ENCODE measurements at places on chromosomes 7 and 10.
A peak's percentile ranks its signal among the peaks of the same experiment; 100 is the strongest.

- no peak for DNase-seq
These were observed 155.5 kb downstream of the KCNMA1 start for GRCh38 chr10:77482072-77482471.

DNA sequence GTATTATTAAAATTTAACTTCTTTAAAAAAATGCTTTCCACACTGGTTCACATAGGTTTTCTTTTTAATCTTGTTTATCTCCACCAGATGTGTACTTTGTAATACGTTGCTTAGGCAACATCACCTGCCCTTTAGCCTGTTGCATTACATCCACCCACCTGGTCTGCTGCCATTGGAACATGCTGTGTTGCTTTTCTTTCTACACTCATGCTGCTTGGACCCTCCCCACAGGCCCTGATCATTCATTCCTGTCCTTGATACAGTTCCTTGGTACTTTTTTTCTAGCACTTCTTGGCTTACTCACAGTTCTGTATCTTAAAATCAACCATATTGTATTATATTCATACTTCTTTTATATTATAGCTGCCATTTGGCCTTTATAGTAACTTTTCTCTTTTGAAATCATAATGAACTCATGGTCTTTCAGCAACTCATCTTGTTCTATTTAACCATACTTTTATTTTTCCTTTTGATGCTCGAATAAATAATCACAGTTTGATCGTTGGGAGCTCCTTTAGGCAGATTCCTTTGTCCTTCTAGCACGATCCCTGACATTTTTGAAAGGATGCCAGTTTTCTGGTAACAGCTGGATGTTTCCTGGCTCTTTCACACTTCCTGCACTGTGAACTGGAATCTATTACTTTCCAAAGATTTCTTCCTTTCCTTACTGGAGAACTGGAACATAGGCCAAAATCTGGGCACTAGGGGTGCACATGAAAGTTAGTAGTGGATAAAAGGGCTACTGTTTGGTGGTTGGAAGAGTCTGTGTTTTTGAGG is 125.1 kb downstream of the CDK14 start:
- DNase-seq = no peak

DNA sequence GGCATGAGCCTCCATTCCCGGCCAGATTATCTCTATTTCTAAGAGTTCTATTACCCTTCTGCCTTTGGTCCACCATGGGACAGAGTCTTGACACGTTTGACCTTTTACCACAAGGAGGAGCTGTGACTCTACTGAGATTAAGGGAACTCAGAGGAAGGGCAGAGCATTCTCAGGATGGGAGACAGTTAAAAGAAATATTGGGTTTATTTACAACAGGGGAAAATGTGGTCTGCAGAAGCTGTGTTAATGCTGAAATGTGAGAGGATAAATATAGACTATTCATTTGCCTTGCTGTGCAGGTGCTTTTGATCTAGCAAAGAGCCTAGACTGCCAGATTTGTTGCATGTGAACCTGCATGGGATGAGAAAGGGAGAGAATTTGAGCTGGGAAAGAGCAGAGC is 45.8 kb upstream of the PRSS58 start:
- peak; percentile 87 for DNase-seq

DNA sequence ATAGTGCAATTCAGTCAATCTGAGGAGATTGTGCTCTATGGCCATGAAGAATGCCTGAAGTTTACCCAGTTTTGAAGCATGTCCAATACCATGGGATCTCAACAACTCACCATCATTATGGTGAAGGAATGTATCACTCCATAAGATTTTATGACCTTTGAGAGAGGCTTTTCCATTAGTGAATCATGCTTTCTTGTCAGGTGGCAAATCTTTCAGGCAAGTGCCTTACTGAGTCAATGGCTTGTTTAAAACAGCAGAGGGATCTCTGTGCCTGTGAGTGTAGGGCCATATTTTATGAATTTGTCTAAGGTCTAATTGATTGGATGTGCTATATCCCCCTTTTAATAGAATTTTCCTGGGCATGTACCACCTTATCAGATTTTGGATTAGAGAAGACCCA is 131.5 kb downstream of the CCDC7 start:
- no peak for DNase-seq

- no peak for DNase-seq
These were observed 28.6 kb downstream of the PON3 start for GRCh38 chr7:95367606-95368005.

DNA sequence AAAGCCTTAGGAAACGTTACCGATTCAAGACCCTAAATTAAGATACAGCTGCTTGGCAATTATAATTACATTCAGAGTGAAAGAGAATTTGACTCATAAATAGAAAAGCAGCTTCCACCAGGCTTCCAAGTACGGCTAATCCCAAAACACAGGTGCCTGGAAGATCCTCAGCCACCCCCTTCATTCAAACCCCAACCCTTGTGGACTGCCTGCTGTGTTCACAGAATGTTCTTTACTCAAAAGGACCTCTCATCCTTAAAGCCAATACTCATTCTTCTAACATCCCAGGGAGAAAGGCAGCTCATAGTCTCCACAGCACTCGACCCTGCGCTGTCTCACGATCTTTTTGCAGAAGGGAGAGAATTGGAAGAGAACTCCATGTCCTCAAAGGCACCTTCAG is 32.9 kb downstream of the RNF32 start:
- no peak for DNase-seq

DNA sequence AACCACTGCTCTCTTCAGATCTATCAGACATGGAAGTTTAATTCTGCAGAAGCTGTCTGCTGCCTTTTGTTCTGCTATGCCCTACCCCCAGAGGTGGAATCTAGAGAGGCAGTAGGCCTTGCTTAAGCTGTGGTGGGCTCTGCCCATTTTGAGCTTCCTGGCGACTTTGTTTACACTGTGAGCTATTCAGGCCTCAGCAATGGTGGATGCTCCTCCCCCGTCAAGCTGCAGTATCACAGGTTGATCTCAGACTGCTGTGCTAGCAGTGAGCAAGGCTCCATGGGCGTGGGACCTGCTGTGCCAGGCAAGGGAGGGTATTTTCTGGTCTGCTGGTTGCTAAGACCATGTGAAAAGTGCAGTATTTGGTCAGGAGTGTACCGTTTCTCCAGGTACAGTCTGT is 45.1 kb upstream of the CDK14 start:
- DNase-seq = no peak

DNA sequence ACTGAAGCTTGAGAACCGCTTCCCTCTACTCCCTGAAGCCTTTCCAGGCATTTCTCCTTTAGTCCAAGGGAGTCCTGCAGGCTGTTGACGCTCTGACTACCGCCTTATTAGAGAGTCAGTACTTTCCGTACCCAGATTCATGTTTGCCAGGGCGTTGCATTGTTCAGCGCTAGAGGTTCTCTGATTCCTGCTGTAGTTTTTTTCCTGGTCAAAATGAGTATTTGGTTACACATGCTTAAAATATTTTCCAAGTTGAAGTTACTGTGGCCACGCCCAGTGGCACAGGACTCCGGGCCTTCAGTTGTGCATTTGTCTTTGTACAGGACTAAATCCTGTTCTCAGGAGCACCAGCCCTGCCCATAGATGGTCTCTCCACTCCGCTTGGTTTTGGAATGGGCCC is 7.9 kb downstream of the MTURN start:
- DNase-seq = no peak

DNA sequence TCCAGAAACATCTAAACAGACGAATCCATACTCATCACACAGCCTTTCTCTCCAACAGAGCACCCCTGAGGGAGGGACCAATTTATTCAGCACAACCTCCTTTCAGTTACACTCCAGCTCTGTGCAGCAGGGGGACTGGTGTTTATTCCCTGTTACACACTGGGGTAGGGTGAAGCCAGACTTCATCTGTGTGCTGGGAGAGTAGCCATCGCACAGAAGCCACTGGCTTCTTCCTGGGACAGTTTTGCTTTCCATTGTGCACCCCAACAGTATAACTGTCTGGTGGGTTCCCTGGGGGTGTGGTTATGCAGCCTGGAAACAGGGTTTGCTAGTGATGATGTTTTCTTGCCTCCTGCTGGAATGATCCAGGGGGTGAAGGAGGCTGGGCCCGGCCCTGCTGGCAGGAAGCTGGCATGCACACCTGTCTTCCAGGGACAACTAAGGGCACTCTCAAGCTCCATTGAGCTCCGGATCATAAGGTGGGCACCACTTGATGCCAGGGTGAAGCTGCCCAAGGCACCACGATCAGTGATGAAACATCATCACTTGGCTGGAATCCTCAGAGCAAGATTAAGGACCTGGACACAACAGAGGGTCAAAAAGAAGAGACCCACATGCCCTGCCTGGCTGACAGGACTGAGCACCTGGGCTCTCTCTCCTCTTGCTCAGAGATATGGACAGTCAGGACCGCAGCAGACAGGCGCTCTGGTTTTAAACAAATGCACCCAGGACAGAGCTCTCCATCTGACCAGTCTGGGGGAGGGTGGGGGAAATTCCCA is 293.2 kb downstream of the GRID1 start:
- no peak for DNase-seq

DNA sequence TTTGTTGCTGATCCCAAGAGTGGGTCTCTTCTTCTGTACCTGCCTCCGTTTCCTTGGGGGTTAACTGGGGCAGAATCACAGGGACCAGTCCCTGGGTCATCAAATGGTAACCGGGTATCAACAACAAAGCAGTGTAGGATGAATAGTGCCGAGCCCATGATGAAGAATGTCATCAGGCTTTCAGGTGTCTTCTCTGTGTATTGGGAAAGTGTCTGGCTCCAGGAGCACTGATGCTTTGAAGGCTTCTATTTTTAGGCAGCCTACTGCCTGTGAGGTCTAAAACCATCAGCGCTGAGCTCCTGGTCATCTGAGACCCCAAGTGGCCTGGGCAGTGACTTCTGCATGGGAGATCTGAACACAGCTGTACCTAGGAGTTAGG is 48.2 kb upstream of the SHH start:
- no peak for DNase-seq

DNA sequence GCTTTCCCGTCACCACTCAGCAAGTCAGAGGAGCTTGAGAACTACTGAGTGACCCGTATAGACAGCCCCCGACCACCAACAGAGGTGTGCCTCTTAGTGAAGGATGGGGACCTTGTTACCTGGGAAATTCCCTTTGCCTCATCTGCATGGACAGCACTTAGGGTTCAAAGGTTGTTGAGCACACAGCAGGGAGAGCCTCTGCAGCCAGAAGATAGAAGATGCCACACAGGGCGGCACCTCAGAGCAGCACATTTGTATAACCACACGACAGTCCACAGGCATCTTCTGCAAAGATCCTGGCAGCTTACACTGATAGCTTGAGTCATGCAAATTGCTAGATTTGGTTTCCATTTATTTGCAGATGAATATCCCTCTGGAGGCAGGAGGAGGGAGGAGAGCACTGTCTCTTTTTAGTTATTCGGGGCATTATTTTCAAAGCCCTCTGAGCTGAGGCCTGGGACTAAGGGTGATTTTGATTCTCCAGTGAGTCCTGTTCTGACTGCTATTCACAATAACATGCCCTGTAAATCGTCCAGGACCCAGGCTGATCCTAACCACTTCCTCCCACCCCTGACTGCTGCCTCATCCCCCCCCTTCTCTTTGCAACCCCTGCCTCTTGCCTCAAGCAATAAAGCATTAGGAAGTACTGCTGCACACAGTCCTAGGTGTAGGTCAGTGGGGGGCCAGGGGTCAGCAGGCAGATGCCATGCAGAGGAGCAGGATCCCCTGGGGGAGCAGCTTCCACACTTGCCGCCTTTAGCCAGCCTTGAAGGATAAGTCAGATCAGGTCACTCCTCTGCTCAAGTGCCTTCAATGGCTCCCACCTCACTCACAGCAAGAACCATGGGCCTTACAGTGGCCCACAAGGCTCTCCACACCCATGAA is 24.6 kb upstream of the INMT start:
- DNase-seq = peak; percentile 73

DNA sequence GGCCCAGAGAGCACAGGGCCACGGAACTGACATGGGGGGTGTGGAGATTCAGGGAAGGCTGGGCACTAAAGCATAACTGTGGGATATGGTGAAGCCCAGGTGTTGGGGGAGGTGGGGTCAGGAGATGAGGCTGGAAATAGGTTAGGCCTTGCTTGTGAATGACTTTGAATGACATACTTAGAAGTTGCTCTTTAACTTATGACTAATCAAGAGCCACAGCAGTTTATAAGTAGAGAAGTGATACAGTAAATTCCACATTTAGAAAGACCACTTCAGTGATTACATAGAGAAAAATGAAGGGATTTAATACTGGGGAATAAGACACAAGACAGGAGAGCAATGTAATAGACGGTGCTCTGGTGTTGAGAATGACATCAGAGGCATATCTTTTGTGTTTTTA is 120.8 kb upstream of the SEC61G start:
- DNase-seq = no peak

DNA sequence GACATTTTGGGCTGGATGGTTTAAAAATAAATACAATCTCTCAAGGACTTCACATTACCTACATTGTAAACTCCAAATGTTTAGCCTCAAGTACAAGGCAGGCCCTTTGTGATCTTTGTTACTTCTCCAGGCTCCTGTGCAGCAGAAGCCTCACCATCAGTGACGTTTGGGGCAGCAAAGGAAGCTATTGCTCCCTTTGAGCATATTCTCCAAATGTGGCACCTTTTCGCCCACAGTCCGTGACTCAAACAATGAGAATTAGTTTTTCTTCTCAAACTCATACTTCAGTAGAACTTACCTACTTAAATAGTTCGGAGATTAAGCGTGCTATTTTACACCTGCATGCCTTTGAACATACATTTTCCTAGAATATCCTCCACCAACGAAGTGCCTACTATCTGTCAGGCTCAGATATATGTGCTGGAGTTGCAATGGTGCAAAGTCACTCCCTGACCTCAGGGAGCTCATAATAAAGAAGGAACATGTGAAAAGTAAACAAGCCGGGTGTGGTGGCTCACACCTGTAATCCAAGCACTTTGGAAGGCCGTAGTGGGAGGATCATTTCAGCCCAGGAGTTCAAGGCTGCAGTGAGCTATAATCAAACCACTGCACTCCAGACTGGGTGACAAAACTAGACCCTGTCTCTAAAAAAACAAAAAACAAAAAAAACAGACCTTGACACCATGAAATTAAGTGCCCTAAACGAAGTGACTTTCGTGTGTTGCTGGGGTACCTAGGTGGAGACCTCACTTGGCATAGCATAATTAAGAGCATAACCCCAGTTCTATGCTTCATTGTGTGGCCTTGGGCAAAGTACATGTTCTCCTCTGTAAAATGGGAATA is 1.2 kb upstream of the ABCF2 start:
- DNase-seq = no peak

Data from Kasumi-1 (cell line).